ENCODE measurements at places on chromosomes 2 and 18.

DNA sequence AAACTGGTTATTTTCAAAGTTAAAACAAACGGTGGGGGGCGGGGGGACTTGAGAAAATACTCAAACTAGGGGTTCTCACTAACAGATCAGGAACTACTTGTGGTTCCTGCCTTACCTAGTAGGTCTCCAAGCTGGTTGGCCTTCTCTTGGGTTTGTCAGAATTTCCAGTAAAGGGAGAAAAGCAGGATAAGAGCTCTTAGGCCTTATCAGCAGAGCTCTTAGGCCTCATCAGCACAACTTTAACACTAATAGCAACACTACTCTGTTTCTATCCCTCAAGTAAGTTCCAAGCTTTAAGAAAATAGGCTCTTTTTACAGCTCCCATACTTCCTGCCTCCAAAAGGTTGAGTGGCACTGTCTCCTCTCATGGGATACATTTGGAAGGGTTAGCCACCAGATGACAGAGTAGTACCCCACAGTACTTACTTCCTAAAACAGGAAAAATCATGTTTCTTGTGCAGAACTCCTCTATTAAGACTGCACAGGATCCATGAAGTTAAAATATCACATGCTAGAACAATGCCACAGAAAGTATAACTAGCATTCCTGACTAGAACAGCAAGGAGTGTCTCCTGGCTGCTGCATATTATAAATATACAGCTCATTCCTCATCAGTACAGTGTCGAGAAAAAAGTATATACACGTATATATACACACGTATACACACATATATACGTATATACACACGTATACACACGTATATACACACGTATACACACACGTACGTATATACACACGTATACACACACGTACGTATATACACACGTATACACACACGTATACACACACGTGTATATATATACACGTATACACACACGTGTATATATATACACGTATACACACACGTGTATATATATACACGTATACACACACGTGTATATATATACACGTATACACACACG lies 6.1 kb downstream of the FBXO11 start:
- no peak for DNase-seq

DNA sequence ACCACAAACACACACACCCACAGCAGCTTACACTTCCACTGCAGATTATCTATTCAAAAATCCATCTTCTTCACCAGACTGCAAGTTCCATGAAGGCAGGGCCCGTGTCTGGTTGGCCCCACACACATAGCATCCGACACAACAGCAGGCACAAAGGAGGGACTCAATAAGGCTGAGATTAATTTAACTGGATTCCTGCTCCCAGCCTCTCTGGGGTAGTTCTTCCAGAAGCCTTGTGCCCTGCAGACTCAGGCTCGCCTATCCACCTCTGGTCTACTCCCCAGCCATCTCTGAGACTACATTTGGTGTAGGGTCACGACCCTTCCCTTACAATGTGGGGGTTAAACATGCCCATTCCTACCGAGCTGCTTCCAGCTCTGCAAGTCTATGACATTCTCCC lies 57.7 kb downstream of the TRABD2A start:
- no peak for DNase-seq

DNA sequence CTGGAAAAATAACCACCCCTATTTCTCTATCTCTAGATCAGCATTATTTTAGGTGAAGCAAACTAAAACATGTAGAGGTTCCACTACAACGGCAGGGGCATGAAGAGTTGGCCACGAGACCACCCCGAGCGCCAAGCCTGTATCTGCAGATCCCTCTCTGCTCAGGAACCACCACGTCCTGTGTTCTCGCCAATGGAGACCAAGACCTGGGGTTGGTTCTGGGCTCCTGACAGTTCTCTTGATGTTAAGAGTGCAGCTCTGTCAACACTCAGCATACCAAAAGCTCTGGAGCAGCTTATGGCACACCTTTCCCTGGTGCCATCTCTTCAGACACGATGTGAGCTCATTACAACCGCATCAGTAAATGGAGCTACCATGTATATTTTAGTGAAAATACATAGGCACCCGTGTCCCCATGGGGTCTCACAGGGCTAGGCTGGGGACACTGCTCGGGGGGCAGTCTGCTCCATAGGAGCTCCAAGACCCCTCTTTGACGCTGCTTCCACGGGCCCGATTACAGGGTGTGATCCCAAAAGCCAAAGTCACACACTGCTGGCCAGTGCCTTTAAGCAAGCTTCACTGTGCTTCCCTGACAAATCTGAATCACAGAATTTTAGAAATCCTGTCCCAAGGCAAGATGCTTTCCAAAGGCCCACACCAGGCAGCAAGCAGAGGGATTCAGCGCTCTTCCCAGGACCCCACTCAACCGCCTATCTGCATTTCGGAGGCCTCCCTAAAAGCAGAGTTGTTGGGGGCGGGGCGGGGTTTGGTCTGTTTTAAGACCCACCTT lies 72.2 kb downstream of the EMILIN2 start:
- no peak for DNase-seq

- peak; percentile 5 for DNase-seq
These were observed 38.6 kb upstream of the NOTO start for GRCh38 chr2:73163483-73164367.

DNA sequence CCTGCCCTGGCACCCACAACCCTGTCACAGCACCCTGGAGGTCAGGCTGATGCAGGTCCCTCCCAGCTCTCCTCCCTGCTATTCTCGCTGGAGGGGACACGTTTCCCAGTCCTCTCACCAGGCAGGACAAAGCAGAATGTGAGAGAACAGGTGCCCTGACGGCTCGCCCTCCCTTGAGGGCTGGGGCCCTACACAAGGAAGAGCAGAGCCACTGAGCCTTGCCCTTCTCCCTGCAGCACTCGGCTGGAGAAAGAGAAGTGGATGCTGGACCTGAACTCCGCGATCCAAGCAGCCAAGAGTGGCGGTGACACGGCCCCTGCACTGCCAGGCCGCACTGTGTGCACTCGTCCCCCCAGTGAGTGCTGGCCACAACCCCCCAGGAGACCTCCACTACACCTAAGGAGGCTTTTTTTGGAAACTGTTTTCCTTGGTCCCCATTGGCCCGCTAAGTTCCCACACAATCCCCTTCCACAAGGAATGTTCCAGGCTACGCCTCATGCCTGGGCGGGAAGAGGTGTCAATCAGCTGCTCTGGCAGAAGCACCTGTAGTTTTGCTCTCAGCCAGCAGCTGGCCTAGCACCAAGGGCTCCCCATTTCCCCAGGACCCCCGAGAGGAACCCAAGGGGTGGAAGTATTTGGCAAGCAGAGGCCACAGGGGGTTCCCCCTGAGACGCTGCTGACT lies 17.4 kb downstream of the STK25 start:
- no peak for DNase-seq

- DNase-seq, result no peak
These were observed 157.0 kb downstream of the ERBB4 start for GRCh38 chr2:212381428-212382102.

- no peak for DNase-seq
These were observed 558 bp downstream of the FBXO41 start for GRCh38 chr2:73283545-73284295.

- DNase-seq, result no peak
These were observed 1.9 kb downstream of the LIMS2 start for GRCh38 chr2:127673291-127674069.

GRCh38 chr18:23938901-23939341 lies 75.6 kb upstream of the TTC39C start:
- no peak for DNase-seq

DNA sequence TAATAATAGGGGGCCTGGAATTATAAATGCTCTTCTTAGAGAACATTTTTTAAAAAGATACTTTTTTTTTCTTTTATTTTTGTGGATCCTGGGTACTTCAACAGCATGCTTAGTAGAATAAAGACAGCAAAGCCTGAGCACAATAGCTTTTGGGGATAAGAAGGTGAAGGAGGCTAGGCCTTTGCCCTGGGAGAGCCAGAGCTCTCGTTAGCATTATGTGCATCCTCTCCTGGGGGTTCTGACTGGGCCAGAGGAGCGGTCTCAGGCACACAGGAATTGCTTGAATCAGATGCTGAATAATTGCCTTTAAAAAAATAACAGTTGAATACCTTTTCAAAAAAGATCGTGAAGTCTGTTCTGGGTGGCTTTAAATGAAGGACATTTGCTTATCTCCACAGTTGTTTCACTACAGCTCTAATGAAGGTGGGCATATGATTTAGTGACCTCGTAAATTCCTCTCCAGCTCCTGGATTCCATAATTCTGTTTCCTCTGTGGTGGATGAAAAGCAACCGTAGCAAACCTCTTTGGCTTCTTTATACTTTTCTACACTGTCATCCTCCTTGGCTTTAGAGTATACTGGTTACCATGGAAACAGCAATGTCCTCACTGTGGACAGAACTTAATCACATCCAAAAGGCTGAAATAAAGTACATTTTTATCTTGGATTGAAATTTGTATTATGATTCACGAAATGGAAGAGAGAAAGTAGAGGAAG lies 133.8 kb downstream of the MAIP1 start:
- no peak for DNase-seq

GRCh38 chr2:4047961-4048891 lies 344.9 kb downstream of the DCDC2C start:
- DNase-seq, result no peak

- no peak for DNase-seq
These were observed 857 bp downstream of the DYM start for GRCh38 chr18:49459404-49460171.

DNA sequence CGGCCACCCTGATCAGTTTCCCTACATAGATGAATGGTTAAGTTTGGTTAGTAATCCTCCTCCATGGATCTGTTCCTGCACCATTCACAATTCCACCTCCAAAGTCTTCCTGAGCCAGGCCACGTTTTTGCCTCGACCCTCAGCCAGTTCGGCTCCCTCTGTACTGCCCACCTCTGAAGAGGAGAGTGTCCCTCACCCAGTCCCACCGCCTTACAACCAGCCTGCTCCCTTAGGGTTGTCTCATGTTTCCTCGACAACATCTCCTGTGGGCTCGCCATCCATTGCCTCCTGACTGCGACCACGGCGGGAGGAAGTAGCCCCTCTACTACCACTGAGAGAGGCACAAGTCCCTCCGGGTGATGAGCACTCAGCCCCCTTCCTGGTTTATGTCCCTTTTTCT lies 338.0 kb upstream of the CNTNAP5 start:
- DNase-seq, result no peak

DNA sequence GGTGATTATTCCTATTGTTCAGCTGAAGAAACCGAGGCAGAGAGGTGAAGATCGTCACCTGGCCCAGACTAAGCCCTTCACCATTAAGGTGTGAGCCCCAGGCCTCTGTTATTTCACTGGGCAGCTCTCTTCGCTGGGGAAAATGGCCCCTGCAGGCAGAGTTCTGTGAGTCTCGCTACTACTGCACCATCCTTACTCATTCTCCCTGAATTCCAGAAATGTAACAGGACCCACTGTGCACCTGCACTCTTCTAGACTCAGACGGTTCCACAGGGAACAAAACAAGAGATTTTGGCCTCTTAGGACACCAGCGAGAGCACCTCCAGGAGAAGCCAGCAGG lies 147.7 kb upstream of the GLI2 start:
- no peak for DNase-seq

DNA sequence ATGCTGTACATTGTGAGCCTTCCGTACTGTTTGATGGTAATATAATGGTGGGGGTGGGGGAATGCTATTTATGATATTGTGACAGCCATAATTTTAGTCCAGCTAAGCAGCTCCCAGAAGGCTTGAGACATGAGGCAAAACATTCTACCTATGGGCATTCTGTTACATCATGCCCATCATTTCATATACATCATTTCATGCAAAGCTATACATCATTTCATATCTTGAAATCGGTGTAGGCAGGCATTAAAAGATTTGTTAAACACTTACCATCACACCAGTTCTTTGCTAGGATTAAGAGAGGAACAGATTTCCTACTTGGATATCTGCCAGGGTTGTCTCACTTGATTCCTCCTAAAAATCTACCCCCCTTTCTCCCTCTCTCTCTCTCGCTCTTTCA lies 84.5 kb downstream of the COL5A2 start:
- DNase-seq, result no peak

DNA sequence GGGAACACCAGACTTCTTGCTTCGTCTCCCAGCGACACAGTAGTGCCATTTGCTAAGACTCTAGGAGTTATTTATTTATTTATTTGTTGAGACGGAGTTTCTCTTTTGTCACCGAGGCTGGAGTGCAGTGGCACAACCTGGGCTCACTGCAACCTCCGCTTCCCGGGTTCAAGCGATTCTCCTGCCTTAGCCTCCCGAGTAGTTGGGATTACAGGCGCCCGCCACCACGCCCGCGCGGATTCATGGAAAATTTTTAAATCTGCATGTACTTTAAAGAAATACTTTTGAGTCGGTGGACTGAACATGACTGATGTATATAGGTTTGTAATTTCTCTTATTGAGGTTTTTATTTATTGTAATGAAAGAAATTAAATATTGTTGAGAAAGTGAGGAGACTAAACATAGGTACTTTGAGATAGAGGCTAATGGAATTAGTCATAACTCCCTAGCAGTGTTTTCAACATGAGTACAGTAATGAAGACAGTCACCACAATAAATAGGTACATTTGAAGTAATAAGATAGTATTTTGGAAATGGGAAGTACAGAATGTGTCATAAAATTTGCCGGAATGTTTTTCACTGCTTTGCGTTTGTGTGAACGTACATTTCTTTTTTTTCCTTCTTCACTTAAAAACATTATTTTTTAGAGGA lies 983 bp downstream of the MTX2 start:
- no peak for DNase-seq

DNA sequence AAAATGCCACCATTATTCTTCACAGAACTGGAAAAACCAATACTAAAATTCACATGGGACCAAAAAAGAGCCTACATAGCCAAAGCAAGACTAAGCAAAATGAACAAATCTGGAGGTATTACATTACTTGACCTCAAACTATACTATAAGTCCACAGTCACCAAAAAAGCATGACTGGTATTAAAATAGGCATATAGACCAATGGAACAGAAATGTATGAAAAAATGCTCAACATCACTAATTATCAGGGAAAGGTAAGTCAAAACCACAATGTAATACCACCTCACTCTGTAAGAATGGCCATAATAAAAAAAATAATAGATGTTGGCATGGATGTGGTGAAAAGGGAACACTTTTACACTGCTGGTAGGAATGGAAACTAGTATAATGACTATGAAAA lies 158.6 kb downstream of the CDH2 start:
- DNase-seq, result no peak

DNA sequence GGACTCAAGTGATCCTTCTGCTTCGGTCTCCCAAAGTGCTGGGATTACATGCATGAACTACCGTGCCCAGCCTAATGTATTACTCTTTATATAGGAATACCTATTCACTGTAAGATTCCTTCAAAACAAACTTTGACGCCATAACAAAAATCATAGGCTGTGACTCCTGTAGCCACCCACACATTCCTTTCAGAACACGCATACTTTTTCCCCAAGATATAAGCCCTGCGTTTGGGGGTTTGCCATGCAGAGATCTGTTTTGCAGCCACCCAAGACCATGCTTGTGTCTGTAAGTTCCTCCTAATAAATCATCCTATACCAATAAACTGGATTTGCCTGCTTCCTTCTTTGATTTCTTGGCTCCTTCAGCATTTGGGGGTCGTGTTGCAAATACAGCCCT lies 46.0 kb upstream of the STON1 start:
- DNase-seq, result no peak

- no peak for DNase-seq
These were observed 292.5 kb upstream of the CNTNAP5 start for GRCh38 chr2:123732563-123732962.

- no peak for DNase-seq
These were observed 16.0 kb upstream of the DAW1 start for GRCh38 chr2:227855440-227855839.
